MG63 (cell line): ENCODE measurements at places on chromosomes 6 and 20.

- DNase-seq: no peak
These were observed 168.7 kb upstream of the FUT9 start for GRCh38 chr6:95847061-95847460.

DNA sequence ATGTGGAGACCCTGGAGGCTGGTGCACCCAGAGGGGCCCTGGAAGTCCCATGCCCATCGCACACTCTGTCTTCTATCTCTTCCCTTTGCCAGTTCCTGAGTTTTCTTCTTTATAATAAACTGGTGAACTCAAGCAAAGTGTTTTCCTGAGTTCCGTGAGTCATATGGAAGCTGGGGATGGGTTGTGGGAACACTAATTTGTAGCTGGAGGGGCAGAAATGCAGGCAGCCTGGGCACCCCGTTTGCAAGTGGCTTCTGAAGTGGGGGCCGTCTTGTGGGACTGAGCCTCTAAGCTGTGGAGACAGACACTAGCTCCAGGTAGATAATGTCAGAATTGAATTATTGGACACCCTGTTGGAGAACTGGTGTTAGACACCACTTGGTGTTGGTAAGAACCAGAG, 3.2 kb upstream of the PPP1R3G start:
- DNase-seq: no peak

DNA sequence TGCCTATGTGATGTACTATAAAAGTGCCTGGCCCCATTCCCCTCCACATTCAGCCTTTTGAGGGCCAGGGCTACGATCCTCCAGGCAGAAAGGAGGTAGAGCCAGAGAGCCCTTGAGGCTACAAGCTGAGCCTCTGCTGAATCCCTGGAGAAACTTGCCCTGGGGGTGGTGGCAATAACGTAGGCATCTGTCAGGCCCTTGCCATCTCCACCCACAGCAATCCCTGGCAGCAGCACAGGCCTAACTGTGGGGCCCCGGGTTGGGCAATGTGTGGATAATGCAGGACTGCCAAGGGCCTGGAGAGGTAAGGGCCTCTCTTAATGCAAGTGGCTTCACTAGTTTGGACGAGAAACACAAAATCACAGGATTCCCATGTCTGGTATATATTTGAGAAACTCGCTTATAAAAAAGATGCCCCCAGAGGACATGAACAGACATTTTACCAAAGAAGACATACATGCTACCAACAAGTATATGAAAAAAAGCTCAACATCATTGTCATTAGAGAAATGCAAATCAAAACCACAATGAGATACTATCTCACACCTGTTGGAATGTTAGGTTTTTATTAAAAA, 99.0 kb downstream of the QRSL1 start:
- peak; percentile 30 for DNase-seq

GRCh38 chr6:43444036-43444435, 11.3 kb downstream of the DLK2 start:
- no peak for DNase-seq

DNA sequence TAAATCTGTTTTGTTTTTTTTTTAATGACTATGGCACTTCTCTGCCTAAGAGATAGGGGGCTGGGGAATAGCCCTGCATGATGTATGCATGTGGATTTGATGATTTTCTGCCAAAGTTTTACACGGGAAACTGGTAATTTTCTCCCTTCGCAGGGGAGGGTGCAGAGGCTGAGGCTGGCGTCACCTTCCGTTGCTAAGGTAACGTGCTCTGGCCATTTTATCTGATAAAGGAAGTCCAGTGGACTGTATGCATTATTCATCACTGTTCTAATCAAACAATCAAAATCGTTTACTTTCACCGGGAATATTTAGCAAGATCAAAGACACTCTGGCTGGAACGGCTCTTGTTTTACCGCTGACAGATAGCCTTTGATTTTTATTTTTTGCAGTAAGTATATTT, 789 bp downstream of the PHACTR1 start:
- no peak for DNase-seq

GRCh38 chr20:4574356-4574690, 147.4 kb upstream of the PRND start:
- no peak for DNase-seq

DNA sequence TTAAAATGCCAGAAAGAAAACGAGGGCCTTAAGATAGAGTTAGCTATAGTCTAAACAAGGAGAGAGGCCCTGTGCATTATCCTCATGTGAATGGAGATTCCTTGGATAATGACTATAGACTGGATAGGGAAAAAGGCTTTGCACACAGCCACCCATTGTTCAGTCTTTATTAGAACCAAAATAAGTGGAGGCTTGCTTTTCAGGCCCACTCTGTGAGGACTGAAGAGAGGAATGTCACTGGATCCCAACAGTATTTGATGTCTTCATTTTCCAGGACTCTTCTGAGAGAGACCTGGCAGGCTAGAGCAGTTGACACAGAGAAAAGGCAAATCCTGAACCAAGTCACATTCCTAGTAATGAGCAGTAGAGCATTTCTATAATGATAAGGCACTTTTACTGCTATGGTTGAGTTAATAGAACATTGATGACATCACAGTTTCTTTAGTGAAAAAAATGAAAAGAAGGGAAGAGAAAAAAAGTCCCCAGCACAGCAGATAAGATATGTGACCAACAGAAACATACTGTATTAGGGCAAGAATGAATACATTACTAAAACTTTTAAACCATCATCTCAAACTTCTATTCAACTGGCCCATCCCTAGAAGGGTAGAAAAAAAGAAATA, 315.1 kb downstream of the EPHA7 start:
- no peak for DNase-seq

GRCh38 chr6:56484669-56485068, 158.0 kb downstream of the DST start:
- DNase-seq: no peak

DNA sequence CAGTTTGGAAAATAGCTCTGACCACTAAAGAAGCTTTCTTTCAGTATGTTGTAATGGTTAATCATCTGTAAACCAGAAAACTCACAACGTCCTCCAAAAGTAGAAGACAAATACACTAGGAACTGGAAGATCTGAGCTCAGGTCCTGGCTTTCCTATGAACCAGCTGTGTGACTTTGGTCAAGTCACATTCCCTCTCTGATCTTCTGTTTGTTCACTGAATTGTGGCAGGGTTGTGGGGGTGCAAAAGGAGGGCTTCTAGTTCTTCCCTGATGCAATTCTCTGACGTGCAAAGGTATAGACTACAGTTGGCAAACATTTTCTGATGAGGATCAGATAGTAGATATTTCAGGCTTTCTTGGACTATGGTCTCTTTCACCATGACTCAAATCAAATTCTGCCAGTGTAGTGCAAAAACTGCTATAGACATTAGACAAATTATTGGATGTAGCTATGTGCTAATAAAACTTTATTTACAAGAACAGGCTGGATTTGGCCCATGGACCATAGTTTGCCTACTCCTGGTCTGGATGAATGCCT, 44.9 kb downstream of the ATXN1 start:
- DNase-seq: no peak

DNA sequence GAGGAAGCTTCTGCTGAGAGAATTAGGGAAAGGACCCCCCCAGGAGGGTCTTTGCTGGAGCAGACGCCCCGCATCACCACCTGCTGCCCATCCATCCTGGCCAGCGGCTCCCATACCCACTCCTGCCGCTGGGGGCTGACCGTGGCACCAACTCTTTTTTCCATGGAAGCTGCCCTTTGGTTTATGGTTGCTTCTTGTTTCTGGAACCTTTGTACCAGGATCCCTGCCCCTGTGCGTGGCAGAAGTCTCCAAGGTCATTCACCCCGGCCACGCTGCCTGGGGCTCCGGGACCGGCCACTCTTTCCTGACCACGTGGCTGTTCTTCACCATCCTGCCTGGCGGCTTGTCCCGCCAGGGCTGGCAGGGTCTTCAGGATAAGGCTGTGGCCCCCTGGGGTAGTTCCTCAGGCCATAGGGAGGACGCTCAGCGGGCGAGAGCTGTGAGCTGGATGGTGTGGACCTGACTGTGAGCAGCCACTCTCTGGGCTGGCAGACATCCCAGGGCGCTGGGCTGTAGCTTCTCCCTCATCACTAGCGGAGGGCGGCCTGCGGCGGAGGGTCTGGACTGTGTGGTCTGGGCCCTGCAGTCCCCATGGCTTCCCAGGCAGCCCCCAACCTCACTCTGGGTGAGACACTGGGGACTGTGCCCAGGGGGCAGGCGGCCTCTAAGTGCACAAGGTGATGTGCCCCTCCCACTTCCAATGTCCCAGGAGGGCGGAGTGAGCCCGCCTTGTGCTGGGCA, 22.8 kb upstream of the RBBP8NL start:
- DNase-seq: no peak

GRCh38 chr6:5813625-5814027, 193.1 kb downstream of the NRN1 start:
- DNase-seq: no peak

DNA sequence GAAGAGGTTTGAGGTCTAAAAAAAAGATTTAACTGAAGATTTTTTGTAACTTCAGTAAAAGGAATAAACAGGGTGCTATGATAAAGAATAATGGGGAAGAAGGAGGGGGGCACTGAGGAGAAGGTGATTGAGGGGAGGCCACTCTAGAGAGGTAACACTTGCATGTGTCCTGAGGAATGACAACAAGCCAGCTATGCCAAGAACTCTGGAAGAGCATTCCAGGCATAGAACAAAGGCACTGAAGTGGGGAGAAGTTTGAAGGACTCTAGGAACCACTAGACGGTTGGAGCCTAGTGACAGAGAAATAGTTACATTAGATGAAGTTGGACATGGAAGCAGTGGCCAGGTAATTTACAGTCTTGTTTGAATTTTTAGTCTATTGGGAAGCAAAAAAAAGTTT, 10.8 kb upstream of the SF3B5 start:
- no peak for DNase-seq

GRCh38 chr20:58485393-58485792, 29.8 kb downstream of the APCDD1L start:
- DNase-seq: no peak

GRCh38 chr20:24353135-24353690, 116.2 kb upstream of the SYNDIG1 start:
- no peak for DNase-seq
